ENCODE measurements at places on chromosomes 3 and 15. TPM values are rescaled to one million over a fixed set of nuclear protein-coding genes. Genes with fewer than 3 reads are reported as not detected.

Gene NUDT16
- 10.4 TPM for total RNA-seq

Gene HTR3D
- not detected for total RNA-seq

Gene UBL7
- 57.8 TPM for total RNA-seq

Gene GOLGA8J
- total RNA-seq, result not detected

Gene SLC30A4
- 5.6 TPM for total RNA-seq

Gene MORC1
- total RNA-seq, result not detected

Gene CCRL2
- total RNA-seq, result 0.28 TPM

Gene CLDN18
- not detected for total RNA-seq

Gene FBXL22
- total RNA-seq, result 0.28 TPM

Gene NPAP1
- not detected for total RNA-seq

Gene IL12A
- 0.90 TPM for total RNA-seq

Gene GP9
- not detected for total RNA-seq

Gene ALDH1A3
- total RNA-seq, result 5.0 TPM

Gene POLG
- total RNA-seq, result 18.3 TPM

Gene NDN
- 40.1 TPM for total RNA-seq

Gene EIF4E3
- total RNA-seq, result 0.72 TPM

Gene THOC7
- 25.8 TPM for total RNA-seq

Gene CCDC33
- not detected for total RNA-seq

Gene GOLGA6A
- total RNA-seq, result not detected

Gene SORD
- total RNA-seq, result 34.2 TPM

Gene CPLX3
- not detected for total RNA-seq

Gene THBS1
- total RNA-seq, result 3,217 TPM

Gene MAN2C1
- 29.7 TPM for total RNA-seq

Gene TMEM45A
- total RNA-seq, result 20.8 TPM

Gene MASP1
- 13.1 TPM for total RNA-seq

Gene SATB1
- total RNA-seq, result 5.3 TPM

Gene IL17RD
- 0.72 TPM for total RNA-seq

Gene ZPLD1
- under 0.01 TPM for total RNA-seq
